ENCODE measurements at places on chromosomes 6 and 20.

DNA sequence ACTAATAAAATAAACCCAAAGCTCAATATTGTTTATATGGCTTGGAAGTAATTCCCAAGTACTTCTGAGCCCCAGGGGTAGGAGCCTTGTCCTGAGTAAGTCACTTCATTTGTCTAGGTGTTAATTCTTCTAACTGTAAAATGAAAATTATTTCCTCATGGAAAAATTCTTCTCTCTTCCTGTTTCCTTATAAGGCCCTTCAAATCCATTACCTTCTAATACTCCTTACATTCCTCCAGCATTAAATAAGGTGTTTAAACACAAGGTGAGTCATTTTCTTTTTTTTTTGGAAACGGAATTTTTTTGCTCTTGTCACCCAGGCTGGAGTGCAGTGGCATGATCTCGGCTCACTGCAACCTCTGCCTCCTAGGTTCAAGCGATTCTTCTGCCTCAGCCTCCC is 41.9 kb downstream of the PRR18 start:
- DNase-seq = no peak

DNA sequence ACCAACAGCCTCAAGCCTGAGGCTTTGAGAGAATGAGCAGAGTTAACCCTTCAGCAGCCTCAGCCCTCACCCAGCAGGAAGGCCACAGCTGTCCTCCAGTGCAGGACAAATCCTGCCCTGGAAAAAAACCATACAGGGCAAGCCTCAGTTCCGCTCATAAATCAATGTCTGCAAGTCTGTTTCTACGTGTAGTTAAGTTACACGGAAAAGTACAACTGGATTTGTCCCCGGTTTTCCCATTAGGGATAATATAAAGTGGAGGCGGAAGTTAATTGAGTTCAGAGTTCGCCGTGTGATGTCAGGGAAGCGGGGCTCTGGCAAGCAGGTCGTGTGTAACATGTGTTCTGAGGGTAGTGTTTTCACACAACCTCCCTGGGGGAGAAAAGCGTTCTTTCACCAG is 44.2 kb upstream of the EYA2 start:
- DNase-seq = no peak

GRCh38 chr6:53311586-53311935 is 37.2 kb downstream of the ELOVL5 start:
- DNase-seq = no peak

GRCh38 chr6:148701375-148701774 is 45.5 kb upstream of the UST start:
- DNase-seq = no peak

GRCh38 chr6:19613678-19614077 is 223.5 kb upstream of the ID4 start:
- no peak for DNase-seq

GRCh38 chr20:32418376-32418775 is 60.2 kb downstream of the ASXL1 start:
- no peak for DNase-seq

GRCh38 chr20:63220696-63221399 is 4.9 kb upstream of the YTHDF1 start:
- DNase-seq = no peak

- DNase-seq = no peak
Observed at GRCh38 chr20:46057856-46058598, 29.0 kb downstream of the SLC12A5 start.

DNA sequence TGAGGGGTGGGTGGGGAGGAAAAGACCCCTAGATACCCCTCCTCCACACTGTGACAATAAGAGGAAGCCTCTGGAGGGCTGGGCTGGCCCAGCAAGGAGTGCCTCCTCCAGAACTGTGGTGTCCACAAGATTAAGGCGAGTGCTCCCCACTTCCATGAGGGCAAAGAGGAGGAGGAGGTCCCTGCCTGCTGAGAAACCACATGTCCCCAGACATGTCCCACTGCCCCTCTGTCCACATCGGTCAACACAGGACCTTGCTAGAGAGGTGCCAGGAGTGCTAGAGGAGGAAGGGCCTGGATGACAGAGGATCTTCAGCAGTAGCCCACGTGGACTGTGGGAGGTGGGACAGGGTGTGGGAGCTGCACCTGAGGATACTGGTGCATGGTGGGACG is 3.1 kb downstream of the RAET1G start:
- no peak for DNase-seq

GRCh38 chr20:31844737-31845299 is 586 bp downstream of the FOXS1 start:
- no peak for DNase-seq

DNA sequence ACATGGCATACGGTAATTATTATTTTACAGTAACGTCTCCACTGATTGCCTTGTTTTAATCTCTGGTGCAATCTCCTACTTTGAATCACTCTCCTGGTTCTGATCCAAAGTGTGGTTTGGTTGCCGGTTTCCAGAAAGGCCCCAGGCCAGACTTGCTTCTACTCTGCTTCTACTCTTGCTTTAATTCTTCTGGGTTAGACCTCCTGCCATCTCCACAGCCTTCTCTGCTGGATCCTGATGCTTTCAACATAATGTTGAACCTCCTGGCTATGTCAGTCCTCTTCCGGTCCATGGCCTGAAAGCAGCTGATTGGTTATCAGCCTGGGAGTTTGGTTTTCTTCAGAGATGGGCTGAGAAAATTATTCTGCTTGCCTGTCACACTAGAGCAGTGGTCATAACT is 266.5 kb upstream of the RIMS1 start:
- no peak for DNase-seq

DNA sequence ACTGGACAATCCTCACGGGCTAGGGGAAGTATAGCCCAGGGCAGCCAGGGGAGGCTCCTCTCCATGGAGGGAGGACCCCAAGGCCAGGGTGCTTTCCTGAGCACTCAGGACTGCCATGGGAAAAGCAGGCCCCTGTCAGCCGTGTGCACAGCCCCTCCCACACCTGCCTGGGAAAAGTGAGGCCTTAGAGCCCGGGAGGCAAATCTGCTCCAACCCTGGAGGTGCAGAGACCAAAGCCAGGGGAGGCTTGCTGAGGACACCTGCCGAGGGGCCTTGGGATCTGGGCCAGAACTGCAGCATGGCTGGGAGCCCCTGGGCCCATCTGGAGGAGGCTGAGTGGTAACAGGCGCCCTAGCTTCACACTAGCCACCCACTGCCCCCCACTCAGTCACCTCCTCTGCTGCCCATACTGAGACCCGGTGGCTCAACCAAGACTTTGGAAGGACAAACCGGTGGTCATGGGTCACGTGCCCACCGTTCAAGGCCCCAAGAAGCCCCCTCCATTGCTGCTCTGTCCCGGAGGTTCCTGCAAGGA is 55.2 kb downstream of the YTHDF1 start:
- no peak for DNase-seq

DNA sequence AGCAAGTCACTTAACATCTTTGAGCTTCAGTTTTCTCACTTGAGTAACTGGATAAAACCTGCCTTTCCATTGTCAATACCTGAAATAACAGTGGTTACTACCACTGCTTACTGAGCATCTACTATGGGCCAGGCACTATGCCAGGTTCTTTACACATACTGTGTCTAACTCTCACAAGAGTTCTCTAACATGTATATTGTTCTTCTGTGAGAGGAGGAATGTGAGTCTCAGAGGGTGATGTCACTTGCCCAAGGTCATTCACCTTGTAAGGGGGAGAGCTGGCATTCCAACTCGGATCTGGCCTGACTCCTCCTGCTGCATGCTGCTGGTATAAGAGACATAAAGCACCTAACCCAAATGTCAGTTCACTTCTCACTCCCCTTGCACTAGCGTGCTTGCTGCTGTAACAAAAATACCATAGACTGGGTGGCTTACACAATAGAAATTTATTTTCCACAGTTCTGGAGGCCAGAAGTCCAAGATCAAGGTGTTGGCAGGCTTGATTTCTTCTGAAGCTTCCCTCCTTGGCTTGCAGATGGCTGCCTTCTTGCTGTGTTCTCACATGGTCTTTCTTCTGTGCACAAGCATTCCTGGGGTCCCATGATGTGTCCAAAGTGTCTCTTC is 21.9 kb upstream of the SGK2 start:
- no peak for DNase-seq

GRCh38 chr6:116010790-116011401 is 49.8 kb downstream of the FRK start:
- peak; percentile 13 for DNase-seq

DNA sequence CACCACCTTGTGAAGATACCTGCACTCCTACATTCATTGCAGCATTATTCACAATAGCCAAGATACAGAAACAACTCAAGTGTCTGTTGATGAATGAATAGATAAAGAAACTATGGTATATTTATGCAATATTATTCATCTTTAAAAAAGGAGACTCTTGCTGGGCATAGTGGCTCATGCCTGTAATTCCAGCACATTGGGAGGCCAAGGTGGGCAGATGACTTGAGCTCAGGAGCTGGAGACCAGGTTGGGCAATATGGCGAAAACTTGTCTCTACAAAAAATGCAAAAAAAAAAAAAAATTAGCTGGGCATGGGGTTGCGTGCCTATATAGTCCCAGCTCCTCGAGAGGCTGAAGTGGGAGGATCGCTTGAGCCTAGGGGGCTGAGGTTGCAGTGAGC is 119.8 kb downstream of the GJA1 start:
- no peak for DNase-seq

DNA sequence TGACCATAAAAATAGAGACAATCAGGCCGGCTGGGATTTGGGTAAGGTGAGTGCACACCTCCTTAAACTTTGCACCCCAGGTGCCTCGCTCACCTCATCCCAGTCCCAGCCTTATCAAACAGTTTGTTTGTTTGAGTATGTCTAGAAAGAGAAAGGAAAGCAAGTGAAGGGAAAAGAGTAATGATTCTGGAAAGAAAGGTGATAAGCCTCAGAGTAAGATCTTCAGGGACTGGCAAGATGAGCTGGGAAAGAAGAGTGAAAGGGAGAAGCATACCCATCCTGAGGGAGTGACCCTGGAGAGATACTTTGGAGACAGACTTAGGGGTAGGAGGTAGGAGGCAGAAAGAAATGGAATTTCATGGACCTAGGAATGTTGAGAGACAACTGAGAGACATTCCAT is 1.7 kb downstream of the TAP2 start:
- no peak for DNase-seq

GRCh38 chr20:63189322-63189642 is 26.6 kb downstream of the YTHDF1 start:
- no peak for DNase-seq

- DNase-seq = peak; percentile 17
Observed at GRCh38 chr20:31675828-31676608, 38.3 kb downstream of the COX4I2 start.

DNA sequence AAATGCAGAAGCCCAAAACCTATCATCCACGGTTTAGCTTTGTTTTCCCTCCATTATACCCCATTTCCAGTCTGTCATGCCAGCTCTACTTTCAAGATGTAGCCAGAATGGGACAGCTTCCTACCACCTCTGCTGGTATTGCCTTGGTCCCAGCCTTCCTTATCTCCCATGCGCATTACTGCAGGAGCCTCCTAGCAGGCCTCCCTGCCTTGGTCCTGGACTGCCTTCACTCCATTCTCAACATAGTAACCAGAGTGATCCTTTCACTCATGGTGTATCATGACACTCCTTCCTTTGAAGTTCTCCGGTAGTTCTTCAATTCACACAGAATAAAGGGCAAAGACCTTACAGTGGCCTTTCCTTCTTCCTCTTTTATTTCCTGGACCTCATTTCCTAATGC is 15.9 kb downstream of the TPD52L1 start:
- no peak for DNase-seq

DNA sequence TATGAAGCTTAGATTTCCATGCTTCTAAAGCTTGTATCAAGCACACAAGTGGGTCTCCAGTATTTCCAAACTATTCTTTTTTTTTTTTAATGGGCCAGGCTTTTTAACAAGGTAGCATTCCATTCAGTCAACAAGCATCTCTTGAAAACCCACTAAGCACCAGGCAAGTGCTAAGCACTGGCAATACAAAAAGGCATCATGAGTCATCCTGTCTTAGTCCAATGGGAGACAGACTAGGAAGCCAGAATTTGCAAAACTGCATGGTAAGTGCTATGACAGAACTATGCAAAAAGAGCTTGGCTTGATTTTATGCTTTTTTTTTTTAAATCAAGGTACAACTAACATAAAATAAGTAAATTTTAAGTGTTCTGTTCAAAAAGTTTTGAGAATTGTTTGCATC is 109.3 kb upstream of the DST start:
- DNase-seq = no peak

- DNase-seq = no peak
Observed at GRCh38 chr20:17391127-17391771, 139.9 kb downstream of the BFSP1 start.

DNA sequence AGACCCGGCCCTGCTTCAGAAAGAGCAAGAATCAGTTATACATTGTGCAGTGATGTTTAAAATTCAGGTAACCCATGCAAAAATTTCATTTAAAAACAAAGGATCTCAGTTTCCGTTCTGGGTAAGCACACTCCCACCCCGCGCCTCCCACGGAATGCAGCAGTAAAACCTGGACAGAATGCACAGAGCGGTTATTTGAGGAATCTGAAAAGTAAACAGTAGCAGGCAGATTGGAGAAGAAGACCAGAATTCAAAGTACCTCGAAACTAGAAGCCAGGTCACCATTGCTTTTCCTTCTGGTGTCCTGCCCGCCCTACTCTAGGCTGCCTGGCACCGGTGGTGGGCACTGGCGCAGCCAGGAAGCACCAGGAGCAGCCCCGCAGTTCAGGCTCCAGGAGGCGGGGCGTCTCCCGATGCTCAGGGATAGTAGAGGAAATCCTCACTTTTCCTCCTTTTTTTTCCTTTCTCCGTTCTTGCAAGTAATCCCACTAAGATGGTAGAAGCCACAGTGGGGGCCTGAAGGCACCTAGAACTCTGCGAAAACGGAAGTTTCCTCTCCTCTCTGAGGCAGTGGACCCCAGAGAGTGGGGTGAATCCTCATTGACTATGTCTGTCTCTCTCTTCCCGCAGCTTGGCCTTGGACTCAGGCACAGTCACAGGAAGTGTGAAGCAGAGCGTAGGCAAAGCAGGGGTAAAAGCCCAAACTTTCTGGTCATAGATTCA is 28.3 kb downstream of the METTL24 start:
- no peak for DNase-seq

- DNase-seq = no peak
Observed at GRCh38 chr6:160421854-160422253, 73.7 kb downstream of the SLC22A3 start.

DNA sequence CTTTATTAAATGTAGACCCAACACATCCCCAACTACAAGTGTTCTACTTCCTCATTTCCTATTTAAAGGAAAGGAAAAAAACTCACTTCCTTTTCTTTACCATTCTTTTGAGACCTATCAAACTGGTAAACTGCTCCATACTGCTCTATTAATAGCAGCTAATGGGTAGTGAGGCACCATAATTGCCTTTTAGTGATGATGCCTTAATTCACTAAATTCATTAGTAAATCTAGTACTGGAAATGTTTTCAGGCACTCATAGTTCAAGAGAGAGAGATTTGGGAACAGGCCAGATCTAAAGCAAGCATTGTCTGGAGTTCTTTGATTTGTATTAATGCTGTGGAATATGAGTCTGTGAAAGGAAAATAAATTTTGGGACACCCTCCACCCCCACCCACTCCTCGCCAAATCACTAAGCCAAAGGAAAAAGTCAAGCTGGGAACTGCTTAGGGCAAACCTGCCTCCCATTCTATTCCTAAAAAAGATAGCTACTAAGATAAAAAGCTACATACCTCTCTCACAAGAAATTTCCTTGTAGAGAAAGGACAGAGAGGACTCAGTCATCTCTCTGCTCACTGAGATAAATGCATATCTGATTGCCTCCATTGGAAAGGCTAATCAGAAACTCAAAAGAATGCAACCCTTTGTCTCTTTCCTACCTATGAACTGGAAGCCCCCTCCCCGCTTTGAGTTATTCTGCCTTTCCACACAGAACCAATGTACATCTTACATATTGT is 13.6 kb upstream of the IBTK start:
- DNase-seq = no peak

Measured in stimulated activated CD4-positive, alpha-beta T cell treated with anti-CD3 and anti-CD28 coated beads, Interleukin-1b, Interleukin-23, amount 100 ng/mL, for 1 hour (primary cell).